ENCODE measurements at places on chromosomes 13 and 19. TPM values are rescaled to one million over a fixed set of nuclear protein-coding genes. Genes with fewer than 3 reads are reported as not detected.

The S1PR5 gene
- 8.7 TPM for total RNA-seq

The ZNF320 gene
- total RNA-seq: 26.8 TPM

The ADGRE3 gene
- not detected for total RNA-seq

The IFNL1 gene
- total RNA-seq: not detected

The ZNF626 gene
- total RNA-seq: 28.4 TPM

The CEACAM3 gene
- not detected for total RNA-seq

The FFAR1 gene
- total RNA-seq: not detected

The ACP7 gene
- total RNA-seq: 0.50 TPM

The LILRA1 gene
- not detected for total RNA-seq

The PMIS2 gene
- total RNA-seq: not detected

The FAAP24 gene
- 4.2 TPM for total RNA-seq

The ATXN8OS gene
- total RNA-seq: not detected

The PCSK4 gene
- total RNA-seq: 9.8 TPM

The STX10 gene
- 50.8 TPM for total RNA-seq

The ZNF136 gene
- 6.9 TPM for total RNA-seq

The FFAR2 gene
- total RNA-seq: not detected

The ZNF112 gene
- total RNA-seq: 2.8 TPM

The SYT3 gene
- 17.3 TPM for total RNA-seq

The JAK3 gene
- total RNA-seq: 4.0 TPM

The LYL1 gene
- 0.58 TPM for total RNA-seq

The ZNF43 gene
- total RNA-seq: 50.0 TPM

The ZNF555 gene
- 5.7 TPM for total RNA-seq

All from H1 (cell line).